ENCODE measurements at places on chromosomes 11 and 22.

DNA sequence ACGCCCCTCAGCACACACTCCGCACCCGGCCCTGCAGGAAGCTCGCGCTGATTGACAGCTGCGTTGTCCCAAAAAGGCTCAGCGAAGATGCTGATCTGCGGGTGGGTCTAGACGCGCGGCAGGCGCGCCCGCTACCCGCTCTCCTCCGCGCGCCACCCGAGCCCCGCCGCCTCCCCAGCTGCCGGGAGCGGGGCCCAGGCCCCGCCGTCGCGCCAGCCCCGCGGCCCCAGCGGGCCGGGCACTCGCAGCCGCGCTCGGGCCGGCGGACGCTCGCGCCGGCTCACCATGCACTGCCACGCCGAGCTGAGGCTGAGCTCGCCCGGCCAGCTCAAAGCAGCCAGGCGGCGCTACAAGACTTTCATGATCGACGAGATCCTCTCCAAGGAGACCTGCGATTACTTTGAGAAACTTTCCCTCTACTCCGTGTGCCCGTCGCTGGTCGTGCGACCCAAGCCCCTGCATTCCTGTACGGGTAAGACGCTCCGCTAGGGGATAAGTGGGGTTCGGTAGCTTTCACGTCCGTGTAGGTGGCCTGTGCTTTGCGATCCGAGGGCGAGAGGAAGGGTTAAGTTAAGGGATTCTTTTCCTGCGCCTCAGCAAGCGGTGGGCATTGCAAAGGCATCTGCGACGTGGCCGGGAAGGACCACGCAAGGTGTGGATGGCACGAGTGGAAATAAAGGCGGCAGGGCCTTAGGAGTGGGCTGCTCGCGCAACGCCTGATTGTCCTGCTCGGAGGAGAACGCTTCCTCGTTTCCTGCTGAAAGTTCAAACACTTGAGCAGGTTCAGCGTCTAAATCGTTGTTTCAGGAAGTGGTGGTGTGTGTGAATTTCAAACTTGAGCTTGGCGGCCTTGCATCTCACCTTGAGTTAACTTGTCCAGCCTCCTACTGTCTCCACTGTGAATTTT lies at the start of gene BARX2:
Gene BARX2, plus strand, starts transcription at position 98 of the 907 bp plus-strand sequence. Its CDS starts 188 bp downstream, at position 286.
- no peak within 1 kb of the TSS for H3K4me3 ChIP-seq
- peaks cover 4% of the 10 kb centered on the region for H3K4me1 ChIP-seq
- H3K27me3 ChIP-seq = peaks cover 19% of the 10 kb centered on the region
- DNase-seq = no peak

- no peak overlapping the region for H3K4me3 ChIP-seq
- H3K36me3 ChIP-seq = peaks cover 65% of the 10 kb centered on the region
- H3K27ac ChIP-seq = no peak overlapping the region
Observed at GRCh38 chr11:10797531-10797930, 11.2 kb downstream of the EIF4G2 start.

GRCh38 chr11:11251394-11251970 lies 101.6 kb downstream of the CSNK2A3 start:
- no peaks in the 10 kb centered on the region for H3K27me3 ChIP-seq
- H3K27ac ChIP-seq = no peak overlapping the region
- H3K4me3 ChIP-seq = no peak overlapping the region
- DNase-seq = no peak

DNA sequence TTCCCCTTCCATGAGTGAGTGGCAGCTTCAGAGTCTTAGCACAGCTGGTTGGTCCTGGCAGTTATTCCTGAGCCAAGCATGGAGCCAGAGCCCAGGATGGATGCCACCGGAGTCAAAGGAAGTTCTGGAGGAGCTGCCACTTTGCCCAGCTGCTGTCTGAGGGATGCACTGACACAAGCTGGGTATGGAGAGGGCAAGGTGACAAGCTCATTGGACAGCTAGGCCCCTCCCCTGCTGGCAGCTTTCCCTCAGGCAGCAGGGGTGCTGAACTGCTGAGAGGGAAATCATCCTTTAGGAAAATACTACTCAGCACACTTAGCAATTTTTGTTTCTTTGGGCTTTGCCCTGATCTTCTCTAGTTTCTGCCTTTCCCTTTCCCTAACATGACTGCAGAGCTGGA lies 99.3 kb upstream of the SESN3 start:
- DNase-seq = no peak
- no peak overlapping the region for H3K27ac ChIP-seq
- no peaks in the 10 kb centered on the region for H3K36me3 ChIP-seq
- H3K4me1 ChIP-seq = no peaks in the 10 kb centered on the region
- no peaks in the 10 kb centered on the region for H3K27me3 ChIP-seq

- no peaks in the 10 kb centered on the region for H3K36me3 ChIP-seq
- H3K4me3 ChIP-seq = no peak overlapping the region
- DNase-seq = no peak
- no peak overlapping the region for H3K27ac ChIP-seq
- no peaks in the 10 kb centered on the region for H3K27me3 ChIP-seq
Observed at GRCh38 chr22:49018601-49019000, 809.1 kb downstream of the BRD1 start.

DNA sequence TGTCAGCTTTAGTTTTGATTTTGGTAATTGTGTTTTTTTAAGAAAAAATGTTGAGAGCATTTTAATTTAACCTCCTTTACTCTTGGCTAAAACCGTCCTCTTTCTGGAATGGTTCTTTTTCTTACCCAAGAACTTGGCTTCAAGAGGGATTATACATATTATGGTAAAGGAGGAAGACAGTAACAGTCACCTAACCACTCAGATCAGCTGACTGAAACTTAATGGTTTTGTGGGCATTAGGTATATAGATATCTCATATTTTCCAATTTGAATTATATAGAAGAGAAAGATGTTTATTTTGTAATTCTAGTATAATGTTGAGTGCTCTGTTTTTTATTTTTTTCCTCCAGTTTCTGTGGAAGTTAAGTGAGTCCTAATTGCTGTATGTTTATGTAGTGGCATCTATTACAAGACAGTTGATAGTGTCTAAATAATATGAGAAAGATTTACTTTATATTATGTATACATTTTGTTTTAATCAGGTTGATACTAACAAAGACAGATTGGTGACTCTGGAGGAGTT lies 36.6 kb upstream of the NCR3LG1 start:
- no peaks in the 10 kb centered on the region for H3K4me1 ChIP-seq
- no peak overlapping the region for H3K27ac ChIP-seq
- no peak for DNase-seq
- H3K4me3 ChIP-seq = no peak overlapping the region
- H3K36me3 ChIP-seq = peaks cover 43% of the 10 kb centered on the region

DNA sequence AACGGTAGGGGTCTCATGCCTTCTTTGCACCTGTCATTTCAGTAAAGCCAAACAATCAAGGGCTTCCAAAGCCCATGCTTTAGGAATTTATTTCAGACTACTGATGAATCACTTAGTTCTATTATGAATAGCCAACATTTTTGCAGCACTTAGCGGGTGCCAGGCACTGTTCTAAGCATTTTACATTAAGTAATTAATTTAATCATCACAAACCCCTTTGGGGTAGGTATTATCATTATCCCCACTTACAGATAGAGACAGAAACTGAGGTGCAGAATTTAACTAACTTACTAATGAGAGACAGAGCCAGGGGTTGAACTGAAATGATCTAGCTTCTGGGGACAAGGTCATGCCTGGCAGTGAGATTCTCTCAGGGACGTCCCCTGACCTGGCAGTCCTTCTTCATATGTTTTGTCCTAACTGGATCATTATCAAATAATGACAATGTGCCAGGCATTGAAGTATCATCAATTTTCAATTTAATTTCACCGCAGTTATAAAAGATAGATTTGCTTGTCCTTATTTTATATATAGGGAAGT lies 31.7 kb upstream of the NAV2 start:
- H3K27ac ChIP-seq = no peak overlapping the region
- DNase-seq = no peak
- H3K36me3 ChIP-seq = no peaks in the 10 kb centered on the region
- no peaks in the 10 kb centered on the region for H3K27me3 ChIP-seq
- H3K4me1 ChIP-seq = peaks cover 8% of the 10 kb centered on the region

- no peaks in the 10 kb centered on the region for H3K36me3 ChIP-seq
- no peak overlapping the region for H3K4me3 ChIP-seq
- no peaks in the 10 kb centered on the region for H3K27me3 ChIP-seq
- H3K27ac ChIP-seq = no peak overlapping the region
- DNase-seq = no peak
- H3K4me1 ChIP-seq = peaks cover 11% of the 10 kb centered on the region
Observed at GRCh38 chr11:130403967-130404366, 24.4 kb downstream of the ADAMTS8 start.

- DNase-seq = no peak
- no peaks in the 10 kb centered on the region for H3K36me3 ChIP-seq
- H3K4me1 ChIP-seq = no peaks in the 10 kb centered on the region
- no peak overlapping the region for H3K4me3 ChIP-seq
Observed at GRCh38 chr22:49101225-49101624, 726.4 kb downstream of the BRD1 start.

- no peak overlapping the region for H3K27ac ChIP-seq
- no peak overlapping the region for H3K4me3 ChIP-seq
- H3K27me3 ChIP-seq = no peaks in the 10 kb centered on the region
- peaks cover 3% of the 10 kb centered on the region for H3K36me3 ChIP-seq
- H3K4me1 ChIP-seq = peaks cover 8% of the 10 kb centered on the region
Observed at GRCh38 chr22:36461665-36462649, 19.5 kb downstream of the TXN2 start.

- no peaks in the 10 kb centered on the region for H3K27me3 ChIP-seq
- no peak overlapping the region for H3K4me3 ChIP-seq
- no peaks in the 10 kb centered on the region for H3K4me1 ChIP-seq
- DNase-seq = no peak
- no peak overlapping the region for H3K27ac ChIP-seq
Observed at GRCh38 chr11:73017024-73017751, 124.9 kb downstream of the FCHSD2 start.

GRCh38 chr22:21734540-21735199 lies 924 bp downstream of the YPEL1 start:
- peaks cover 7% of the 10 kb centered on the region for H3K36me3 ChIP-seq
- peak overlapping the region; percentile 82 for H3K27ac ChIP-seq
- no peaks in the 10 kb centered on the region for H3K27me3 ChIP-seq
- H3K4me3 ChIP-seq = peak overlapping the region; percentile 66
- DNase-seq = peak; percentile 46
- H3K4me1 ChIP-seq = peaks cover 63% of the 10 kb centered on the region

- H3K4me1 ChIP-seq = peaks cover 13% of the 10 kb centered on the region
- H3K27ac ChIP-seq = no peak overlapping the region
- no peak for DNase-seq
- no peaks in the 10 kb centered on the region for H3K27me3 ChIP-seq
- H3K36me3 ChIP-seq = no peaks in the 10 kb centered on the region
- no peak overlapping the region for H3K4me3 ChIP-seq
Observed at GRCh38 chr22:50115693-50116092, 25.9 kb downstream of the MOV10L1 start.
